ENCODE measurements at places on chromosomes 3 and 15.

- DNase-seq, result peak; percentile 78
Observed at GRCh38 chr15:58432401-58432800, 610 bp downstream of the LIPC start.

DNA sequence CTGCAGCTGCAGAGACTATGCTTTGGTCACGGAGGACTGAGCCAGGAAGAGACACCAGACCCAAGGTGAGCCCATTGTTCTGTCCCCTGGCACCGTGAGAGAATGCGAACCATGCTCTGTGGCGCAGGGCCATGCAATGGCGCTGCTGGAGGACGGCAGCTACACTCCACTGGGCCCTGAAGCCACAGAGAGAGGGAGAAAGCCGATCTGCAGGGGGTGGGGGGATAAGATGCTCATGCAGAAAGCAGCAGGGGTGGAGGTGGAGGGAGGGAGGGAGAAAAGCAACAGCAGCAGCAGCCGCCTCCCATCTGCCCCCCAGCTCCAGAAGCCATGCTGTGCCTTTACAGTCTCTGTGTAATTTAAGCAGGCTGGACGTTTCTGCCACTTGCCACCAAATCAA lies 5.3 kb downstream of the BDH1 start:
- no peak for DNase-seq

DNA sequence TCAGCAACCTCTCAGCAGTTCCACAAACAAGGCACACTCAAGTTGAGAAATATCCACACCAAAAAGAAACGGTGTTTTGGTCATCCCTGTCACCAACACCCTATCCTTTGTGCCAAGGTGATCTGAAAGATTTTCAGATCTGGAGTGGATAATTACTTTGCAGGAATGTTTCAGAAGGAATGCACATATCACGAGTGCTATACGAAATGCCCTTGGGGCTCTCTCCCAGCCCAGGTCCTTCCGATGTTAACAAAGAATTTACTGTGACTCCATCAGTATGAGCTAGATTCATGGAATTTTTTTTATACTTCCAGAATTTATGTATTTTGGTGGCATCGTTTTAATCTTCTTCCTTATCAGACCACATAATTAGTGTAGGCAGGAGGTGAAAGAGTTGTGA lies 105.0 kb downstream of the GRM7 start:
- DNase-seq, result no peak

DNA sequence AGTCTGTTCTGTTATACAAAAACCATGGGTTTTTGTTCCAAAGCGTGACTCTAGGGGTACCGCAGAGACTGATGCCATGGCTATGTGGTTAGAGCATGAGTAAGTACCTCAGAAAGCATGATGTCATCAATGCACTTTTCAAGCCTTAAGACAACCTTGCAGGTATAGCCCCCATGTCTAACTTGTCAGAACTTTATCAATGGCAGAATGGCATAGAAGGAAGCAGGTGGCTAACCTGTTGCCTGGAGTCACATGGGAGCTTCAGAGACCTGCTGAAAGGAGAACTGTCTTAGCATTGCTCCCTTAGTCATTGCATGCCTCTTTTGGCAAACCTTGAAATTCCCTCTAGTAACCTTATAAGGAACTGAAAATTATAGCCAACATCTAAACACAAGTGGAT lies 52.5 kb downstream of the EOMES start:
- DNase-seq, result no peak

DNA sequence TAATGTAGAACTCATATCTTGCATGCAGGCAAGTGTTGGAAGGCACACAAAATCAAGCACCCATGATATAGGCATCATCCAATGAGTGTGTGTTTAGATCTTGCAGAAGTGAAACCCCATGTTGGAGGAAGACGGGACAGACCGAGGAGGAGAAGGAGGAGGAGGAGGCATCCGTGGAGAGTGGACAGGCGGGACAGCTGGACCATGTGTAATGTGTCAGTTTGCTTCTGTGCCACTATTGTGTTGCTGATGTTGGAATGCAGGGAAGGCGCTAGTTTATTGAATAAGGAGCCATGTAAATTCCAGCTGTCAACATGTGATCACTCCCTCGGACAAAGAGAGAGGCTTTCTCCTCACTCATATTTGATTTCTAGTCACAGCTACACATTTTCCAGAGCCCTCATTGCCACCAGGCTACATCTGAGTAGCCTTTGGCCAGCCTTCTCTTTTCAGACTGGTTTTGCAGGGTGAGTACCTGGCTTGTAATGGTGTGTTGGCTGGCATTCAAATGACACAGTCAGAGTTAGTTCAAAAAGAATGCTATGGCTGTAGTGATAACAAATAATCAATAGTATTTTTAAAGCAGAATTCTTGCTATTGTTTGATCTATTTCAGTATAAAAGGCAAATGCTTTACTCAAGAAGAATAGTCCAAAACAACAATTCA lies 1037.6 kb upstream of the NR2F2 start:
- no peak for DNase-seq

- no peak for DNase-seq
Observed at GRCh38 chr15:98150536-98150935, 190.0 kb downstream of the ARRDC4 start.

DNA sequence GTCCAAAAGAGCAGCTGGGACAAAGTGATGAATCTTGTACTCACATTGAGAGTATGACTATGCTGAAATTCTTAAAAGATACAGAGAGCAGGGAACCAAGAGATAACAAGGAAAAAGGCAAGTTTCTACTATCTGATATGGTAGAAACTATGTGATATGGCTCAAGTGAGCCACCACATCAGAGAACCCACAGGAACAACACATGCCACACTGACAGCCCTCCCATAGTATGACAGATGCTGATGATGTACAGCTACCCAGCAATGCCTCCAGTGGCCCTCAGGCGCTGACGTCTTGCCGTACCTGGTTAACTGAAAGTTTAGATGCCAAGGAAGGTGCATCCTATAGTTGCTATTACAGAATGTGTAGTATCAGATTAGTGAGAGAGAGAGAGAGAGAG lies 42.4 kb downstream of the CHAC1 start:
- no peak for DNase-seq

- peak; percentile 59 for DNase-seq
Observed at GRCh38 chr15:38699633-38700230, 135.1 kb upstream of the RASGRP1 start.

DNA sequence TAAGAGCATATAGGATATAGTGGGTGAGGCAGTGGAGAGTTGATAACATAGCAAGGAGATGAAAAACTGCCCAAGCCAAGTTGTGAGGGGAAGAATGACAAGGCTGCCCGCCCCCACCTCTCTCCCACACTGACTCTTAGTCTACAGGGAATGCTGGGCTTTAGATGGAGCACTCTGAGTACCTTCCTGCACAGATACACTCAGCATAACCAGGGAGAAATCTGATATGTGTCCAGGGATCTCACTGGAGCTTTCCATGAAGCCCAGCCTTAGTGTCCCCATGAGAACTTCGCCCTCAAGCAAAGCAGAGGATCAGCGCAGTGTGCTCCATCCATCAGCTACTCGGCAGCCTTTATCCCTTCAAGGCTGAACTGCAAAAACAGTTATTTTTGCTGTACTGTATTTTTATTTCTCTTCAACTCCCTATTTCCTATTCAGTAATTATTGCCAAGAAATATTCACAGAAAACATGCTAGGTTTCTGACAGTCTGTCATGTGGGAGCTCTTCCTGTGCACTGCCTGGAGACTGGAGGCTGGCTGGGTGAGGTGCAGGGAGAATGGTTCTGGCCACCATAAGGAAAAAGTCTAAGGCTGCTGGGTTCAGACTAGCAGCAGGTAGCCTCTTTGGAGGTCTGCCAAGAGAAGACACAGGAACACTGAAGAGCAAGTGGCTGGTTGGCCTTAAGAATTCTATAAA lies 475.2 kb upstream of the PPP2R3A start:
- DNase-seq, result no peak

DNA sequence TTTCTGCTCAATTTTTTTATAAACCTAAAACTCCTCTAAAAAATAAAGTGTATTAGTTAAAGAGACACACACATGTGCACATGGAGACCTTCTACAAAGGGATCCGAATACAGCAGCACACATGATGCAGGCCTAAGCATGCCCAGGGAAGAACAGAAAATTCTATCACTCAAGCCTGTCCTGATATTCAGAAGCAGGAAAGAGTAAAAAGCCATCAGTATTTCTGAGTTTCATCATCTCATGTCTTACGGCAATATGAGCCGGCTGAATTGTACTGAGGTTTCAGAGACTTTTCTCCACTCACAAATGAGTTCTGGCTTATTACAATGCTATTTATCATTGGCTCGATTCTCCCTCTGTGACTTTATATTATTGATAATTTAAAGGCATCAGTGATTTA lies 97.5 kb downstream of the CADPS start:
- no peak for DNase-seq

DNA sequence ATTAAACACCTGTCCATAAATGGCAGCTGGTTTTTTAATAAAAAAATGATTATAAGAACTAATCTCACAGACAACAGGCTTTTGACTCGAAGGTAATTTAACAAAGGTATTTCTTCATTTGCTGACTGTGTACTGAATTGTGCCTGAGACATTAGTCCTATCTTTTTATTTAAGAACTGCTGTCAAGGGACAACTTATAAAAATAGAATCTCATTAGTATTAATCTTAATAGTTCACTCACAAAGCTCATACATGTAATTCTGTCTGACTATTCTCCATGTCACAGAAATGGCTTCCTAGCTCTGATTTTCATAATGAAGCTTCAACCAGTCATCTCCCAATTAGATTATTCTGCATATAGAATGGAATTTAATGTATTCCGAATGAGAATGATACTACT lies 276.9 kb upstream of the PDZRN3 start:
- DNase-seq, result no peak

Data from fibroblast of villous mesenchyme (primary cell).